ENCODE measurements at places on chromosomes 2 and 18.

DNA sequence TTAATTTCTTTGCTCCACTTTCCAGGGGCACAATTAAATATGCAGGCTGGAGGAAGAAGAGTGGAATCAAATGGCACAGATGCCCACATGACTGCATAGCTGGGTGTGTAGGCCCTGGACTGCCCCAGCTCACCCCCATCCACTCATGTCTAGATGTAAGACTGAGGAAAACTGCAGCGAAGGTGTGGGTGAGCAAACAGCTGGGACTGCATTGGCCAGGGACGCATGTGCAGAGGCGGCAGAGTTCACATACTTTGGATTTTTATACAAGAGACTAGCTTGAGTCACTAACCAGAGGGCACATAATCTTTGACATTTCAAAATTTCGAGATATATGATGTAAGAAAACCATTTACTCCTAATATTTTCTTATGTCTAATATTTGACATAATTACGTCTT is 60.1 kb downstream of the SPIRE1 start:
- no peak for DNase-seq

DNA sequence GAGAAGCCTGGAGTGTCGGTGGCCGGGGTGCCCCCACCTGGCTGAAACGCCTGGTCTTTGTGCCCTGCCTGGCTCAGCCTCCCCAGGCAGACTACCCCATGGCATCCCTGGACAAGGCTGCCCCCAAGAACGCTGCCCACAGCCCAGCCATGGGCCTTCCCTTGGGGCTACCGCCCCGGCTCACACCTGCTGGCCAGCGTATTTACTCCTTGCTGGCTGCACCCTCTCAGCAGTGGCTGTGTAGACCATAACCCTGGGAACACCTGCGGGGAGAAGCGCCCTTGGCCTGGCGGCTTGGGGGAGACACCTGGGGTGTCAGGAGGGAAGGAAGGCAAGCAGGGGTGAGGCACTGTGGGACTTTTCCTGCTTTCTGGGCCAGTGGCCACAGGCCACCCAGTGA is 17.3 kb downstream of the CAPN10 start:
- no peak for DNase-seq

DNA sequence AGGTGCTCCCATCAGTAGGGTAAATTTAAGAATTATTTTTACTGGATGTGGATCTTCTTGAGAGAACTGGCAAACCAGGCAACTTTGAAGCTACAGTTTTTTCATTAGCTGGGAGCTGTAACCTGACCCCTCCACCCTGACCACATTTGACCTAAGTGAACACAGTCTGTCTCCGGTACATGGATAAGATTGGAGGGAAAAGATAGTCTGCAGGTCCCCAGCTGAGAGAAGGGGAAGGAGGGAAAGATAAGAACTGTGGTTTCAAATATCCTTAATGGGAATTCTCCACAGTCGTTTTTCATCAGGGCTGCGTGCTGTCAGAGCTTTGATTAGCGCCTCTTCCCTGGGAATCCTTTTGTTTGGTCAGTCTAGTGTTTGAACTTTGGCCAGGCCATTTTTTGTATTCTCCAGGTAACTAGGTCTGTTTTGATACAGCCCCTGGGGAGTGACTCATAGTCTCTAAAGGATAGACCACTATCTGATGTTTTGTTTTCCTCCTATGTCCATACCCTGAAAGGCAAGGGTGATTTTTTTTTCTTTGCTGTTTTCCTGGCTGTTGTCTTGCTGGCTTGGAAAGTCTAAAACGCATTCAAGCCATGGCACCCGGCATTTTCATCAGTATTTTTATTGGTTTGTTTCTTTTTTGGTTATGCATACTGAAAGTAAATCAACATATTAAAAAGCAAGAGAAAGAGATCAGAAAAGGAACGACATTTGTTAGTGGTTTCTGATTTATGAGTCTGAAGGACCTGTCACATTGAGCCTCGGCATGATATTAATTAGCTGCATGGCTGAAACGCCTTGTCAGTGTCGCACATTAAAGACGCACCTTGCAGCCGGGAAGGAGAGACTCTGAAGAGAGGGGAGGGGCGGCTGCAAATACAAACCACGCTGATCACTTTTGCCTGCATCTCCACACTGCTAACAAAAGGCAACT is 183.4 kb upstream of the FN1 start:
- DNase-seq = peak; percentile 88

GRCh38 chr2:219619235-219619634 is 8.2 kb upstream of the SLC4A3 start:
- DNase-seq = no peak

GRCh38 chr2:118014492-118014824 is 588 bp upstream of the CCDC93 start:
- DNase-seq = no peak

DNA sequence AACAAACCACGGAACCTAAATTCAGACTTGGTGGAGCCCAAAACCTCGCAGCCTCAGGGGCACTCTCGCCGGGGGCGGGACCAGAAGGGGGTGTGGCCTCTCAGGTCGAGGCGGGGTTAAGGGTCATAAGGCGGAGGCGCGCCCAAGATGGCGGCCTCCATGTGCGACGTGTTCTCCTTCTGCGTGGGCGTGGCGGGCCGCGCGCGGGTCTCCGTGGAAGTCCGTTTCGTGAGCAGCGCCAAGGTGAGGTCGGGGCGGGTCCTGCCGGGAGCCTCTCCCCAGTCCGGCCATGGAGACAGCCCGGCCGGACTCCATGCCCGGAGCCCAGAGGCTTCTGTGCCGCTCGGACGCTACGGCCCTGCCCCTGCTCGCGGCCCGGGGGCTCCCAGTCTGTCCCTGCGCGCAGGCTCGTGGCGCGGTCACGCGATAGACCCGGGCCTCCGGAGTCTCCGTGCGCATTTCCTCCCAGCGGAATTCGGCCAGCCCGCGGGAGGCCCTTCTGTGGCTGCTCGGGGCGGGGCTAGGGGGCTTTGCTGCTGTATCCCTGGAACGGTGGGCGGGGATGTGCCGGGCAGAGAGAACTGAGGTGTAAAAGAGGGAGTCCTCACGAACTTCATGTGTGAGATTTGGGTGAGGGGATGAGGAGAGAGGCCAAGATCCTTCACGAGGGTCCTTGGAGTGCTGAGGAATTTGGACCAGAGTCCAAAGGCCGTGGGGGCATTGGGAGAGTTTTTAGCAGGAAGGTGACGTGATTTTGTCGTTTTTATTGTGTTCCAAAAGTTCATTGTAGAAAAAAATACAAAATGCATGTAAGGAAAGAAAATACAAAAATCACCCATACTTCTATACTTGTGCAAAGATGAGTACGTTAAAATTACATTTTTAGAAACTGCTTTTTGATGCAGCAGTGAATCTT is at the start of gene SMYD5:
TSS of gene SMYD5 (plus strand) at position 126 of the 916 bp plus-strand sequence. CDS start at position 148, 22 bp downstream.
- DNase-seq = peak; percentile 93

DNA sequence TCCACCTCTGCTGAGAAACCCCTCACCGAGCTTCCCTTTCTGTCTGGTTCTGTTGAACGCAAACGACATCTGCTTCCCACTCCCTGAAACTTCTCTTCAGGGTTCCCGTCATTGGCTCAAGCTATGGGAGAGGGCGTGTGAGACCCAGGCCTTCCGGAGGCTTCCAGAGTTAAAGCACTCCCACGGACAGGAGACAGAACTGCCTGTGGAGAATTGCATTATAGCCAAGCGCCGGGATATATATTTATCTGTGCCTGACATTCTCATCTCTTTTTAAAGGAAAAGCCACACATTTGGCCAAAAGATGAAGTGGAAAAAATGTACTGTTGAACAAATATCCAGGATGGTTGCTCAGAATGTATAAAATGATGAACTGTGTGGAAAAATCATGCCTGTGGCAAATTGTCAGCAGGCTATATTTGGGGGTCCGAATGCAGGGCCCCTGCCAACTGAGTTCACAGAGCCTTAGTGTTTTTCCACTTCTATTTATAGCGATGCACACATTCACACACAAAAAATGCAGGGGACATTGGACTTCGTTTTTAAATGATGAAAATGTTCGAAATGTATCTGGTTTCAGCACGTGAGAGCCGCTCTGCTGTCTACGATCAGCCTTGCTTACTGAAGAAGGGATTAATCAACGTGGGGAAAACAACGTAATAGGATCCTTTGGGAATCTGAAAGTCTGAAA is 59.5 kb downstream of the E2F6 start:
- no peak for DNase-seq

DNA sequence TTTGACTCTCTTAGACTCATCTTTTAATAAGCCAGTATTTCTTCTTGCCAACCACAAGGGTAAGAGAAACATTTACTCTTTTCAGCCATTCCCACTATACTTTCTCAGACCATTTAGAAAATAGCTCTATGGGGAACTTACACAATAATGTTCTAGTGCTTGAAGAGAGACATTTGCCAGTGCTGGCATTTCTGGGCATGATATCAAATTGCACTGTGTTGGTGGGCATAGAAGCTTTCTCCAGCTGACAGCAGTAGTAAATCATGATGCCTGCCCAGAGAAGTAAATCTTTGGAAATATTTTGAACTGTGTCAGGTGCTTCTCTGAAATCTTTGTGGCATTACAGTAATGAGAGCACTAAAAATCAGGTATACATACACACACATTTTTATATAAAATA is 346.6 kb downstream of the CBLN2 start:
- DNase-seq = no peak

DNA sequence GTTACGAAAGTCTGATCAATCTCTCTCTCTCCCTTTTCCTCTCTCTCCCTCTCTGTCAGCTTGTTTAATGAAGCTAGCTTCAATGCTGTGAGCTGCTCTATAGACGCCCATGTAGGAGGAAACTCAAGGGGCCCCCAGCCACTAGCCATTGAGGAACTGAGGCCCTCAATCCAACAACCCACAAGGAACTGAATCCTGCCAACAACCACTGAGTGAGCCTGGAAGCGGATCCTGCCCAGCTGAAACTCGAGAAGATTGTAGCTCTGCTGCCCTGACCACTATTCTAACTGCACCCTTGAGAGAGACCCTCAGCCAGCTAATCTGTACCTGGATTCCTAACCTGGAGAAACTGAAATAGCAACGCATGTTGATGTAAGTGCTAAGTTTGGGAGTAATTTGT is 129.2 kb downstream of the BCL11A start:
- no peak for DNase-seq

GRCh38 chr2:144606466-144607095 is 86.7 kb upstream of the ZEB2 start:
- no peak for DNase-seq

DNA sequence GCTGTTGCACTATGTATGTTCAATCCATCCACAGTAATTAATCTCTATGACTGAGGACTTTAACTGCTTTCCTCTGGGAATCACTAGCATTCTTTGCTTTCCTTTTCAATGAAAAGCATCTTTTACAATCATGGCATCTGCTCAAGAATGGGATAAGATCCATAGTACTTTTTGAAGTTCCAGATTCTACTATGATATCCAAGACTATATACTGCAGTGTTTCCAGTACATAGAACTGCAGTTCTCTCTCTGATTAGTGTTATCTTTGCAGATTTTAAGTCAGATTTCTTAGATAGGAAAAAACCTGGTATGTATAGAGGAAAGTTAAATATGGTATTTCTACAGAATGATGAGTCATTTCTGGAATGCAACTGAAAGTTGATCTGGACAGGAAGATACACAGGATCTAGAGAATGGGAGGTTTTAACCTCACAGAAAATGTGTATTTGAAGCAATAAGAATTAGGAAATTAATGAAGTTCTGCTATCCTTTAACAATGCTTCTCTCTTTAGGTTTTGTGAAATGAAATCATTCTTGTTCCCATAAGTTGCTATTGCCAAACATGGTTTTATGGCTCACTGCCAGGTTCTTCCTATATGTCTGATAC is 670.7 kb downstream of the ERBB4 start:
- peak; percentile 60 for DNase-seq

DNA sequence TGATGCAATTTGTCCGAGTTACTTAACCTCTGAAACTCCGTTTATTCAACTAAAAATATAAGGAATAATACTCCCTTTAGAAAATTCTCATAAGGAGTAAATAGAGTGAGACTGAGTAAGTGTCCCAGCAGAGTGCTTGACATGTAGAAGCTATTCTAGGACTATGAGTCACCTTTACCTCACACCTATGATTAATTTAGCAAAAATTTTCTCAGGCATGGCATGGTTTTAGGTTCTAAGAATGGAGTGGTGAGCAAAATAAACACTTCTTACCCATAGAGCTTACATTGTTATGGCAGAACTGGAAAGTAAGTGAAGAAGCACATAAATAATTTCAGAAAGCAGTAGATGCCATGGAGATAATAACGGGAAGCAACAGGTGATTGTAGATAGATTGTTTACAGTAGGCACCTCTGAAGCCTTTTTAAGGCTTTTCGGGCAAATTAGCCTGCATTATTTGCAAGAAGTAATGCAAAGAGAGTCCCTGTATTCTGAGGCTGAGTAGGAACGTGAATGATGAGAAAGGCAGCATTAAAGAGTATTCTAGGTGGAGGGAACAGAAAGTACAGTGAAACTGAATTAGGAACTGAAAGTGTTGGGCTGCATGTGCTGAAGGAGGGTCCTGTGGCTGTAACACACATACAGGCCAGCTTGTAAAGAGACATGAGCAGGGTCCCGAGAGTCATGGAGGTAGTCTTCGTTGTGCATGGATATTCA is 209.2 kb downstream of the ZNF407 start:
- DNase-seq = peak; percentile 93

- no peak for DNase-seq
Measured at GRCh38 chr2:226515344-226516055, 284.1 kb downstream of the IRS1 start.

DNA sequence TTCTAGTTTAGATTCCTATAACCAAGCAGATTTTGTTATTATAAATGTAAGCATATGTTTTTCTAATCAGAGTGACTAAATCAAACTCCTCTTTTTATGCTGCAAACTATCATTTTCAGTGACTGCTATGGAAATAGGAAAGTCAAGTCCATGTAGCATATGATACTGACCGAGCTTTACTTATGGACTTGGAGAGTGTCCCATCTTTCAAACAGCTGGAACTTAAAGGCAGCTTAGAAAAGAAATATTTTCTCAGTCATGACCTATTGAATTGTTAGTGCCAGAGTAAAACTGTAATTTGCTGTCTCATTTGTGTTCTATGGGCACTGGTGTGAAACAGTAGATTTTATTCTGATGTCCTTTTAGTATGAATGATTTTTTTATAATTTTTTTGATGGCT is 76.7 kb downstream of the PHLPP1 start:
- no peak for DNase-seq
